ENCODE measurements at places on chromosomes 13 and 19.

- no peak for DNase-seq
Measured at GRCh38 chr13:33127009-33127551, 110.9 kb downstream of the KL start.

DNA sequence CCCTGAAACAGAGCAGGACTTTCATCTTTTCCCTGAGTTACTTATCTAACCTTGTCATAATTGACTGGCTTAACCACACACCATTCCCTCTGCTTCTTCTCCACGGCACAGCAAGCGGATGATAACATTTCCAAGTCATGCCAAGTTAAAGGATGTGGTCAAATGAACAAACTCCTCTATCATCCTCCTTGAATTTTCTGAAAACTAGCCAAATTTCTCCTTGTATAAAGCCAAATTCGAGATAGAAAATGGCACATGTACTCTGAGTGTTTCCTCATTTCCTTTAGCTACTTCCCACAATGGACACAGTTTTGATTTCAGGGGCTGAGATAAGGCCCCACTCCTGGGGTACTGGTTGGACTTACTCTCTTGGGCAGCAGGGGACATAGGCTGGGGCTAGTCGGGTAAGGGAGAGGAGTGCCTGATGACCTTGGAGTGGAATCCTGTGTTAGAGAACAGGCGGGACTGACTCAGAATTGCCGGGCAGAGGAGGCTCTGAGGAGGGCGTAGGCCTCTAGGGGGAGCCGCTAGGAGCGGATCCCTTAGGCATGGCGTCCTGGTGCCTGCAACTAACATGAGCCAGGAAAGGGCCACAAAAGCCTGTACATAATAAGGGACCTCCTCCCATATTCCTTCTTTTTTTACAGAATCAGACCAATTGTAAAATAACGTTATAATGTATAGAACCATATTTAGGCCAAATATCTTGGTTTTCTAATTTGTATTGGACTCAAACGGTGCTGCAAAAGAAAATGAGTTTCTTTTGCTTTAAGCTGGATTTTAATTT is 20.3 kb upstream of the TMTC4 start:
- DNase-seq: peak; percentile 37

DNA sequence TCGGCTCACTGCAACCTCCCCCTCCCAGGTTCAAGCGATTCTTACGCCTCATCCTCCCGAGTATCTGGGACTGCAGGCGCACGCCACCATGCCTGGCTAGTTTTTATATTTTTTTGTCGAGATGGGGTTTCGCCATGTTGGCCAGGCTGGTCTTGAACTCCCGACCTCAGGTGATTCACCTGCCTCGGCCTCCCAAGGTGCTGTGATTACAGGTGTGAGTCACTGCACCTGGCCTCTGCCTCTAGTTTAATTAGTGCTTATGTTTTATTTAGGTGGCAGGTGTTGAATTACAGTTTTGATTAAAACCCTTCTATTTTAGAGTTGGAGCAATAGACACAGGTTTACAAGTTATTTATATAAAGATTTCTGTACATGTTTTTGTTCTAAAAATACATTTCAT is 42.8 kb downstream of the ATP11A start:
- no peak for DNase-seq

- no peak for DNase-seq
Measured at GRCh38 chr13:97015661-97016350, 21.5 kb upstream of the OXGR1 start.

DNA sequence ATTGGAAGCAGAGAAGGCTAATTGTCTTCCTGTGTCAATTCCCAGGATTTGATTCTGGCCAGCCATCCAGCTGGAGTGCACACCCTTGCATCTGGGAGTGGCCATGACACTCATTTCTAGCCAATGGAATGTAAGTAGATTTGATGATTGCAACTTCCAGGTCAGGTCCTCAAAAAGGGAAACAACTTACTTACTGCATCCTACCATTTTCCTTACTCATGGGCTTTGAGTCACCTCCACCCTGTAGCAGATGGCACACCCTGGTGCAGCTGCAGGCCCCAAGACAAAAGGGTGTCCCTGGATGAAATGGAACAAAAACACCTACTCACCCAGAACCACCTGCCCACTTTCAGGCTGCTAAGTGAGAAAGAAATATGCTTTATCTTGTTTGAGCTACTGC is 27.3 kb upstream of the MPHOSPH8 start:
- DNase-seq: no peak

DNA sequence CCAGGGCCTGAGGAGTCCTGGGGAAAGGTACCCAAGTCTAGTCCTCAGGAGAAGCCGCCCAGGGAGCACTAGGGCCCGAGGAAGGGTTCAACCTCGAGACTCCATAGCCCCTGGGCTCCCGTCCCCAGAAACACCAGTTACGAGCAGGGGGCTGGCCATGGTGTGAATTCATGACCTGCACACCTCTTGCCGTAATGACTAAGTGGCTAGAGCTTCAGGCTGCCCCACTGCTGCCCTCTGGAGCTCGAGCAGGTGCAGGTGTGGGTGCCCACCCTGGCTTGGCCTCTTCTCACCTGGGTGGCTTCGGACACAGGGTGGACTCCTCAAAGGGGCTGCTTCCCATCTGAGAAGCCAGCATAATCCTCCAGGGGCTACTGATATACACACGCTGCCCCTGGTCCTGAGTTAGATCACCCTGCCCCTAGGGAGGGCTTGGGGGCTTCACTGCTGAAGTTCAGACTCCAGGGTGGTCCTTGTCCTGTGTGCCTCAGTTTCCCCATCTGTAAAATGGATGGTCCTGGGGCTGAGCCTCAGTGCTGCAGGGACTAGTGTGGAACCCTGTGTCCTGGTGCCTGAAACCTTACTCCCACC is 13.6 kb downstream of the SPC24 start:
- no peak for DNase-seq

DNA sequence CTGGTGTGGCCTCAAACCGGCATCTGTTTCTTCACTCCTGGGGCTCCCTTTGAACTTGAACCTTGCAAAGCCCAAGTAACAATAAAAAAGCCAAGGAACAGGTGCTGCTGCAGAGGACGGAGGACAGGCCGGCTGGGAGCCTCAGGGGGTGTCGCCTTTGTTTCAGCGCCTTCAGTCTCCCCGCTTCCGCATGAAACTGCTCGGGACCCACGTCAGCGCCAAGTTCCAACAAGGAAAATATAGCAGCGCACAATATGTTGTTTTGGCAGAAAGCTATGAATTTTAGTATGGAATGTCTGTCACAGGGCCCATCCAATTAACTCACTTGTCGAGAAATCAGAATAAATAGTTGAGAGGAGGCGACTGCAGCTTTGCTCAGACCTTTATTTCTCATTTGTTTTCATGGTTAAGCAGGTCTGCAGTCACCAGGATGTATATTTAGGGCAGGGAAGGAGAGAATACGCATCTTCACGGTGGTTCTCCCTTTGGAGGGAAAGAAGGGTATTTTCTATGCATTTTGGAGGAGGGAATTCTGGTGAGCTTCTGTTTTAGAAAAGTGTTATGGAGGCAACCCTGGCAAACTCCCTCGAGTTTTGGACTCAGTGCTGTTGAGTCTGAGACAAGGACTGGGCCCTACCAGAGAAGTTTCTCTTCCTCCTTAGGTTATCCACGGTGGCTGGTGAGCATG is 34.3 kb upstream of the MEDAG start:
- no peak for DNase-seq

DNA sequence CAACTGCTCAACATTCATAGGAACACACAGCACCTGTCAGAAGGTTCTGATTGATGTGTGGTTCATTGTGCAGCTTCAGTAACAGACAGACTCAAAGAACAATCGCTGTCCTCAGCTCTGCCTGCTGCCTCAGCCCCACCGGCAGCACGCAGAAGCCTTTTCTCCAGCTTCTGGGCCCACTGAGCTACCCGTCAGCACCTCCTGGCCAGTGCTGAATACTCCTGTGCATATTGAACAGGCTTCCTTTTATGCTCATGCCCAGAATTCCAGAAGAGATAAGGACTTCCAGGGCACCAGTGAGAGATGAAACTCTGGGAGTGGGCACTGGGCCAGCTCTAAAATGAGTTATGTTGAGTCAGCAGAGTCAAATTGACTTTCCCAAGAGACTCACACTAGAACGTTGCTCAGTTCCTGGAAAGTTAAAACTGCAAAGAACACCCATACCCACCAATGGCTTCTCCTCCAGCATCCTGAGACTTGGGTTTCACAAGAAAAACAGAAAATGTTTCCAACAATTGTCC is 119.3 kb downstream of the COL4A1 start:
- no peak for DNase-seq

GRCh38 chr19:10114651-10115391 is 3.3 kb downstream of the P2RY11 start:
- peak; percentile 4 for DNase-seq

DNA sequence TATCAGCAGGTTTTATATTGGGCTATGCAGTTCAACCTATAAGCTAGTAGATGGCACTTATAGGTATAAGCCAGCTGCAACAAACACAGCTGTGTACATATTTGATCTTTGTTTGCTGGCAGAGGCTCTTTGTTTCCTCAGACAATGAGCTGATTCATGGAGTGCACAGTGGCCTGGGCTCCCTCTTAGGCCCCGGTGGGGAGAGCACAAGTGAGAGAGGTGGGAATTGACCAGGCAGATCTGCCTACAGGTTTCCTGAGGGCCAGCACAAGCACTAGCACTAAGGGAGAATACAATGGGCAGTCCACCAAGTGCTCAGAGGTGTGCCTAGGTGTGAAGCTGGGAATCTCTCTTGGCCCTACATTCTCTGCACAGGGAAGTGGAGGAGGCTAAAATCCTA is 1390.7 kb downstream of the SLITRK5 start:
- no peak for DNase-seq

- DNase-seq: no peak
Measured at GRCh38 chr13:34001389-34001788, 183.4 kb downstream of the RFC3 start.
